ENCODE measurements at places on chromosomes 6 and 20. TPM values are rescaled to one million over a fixed set of nuclear protein-coding genes. Genes with fewer than 3 reads are reported as not detected.

The LTB gene
- total RNA-seq, result 2.1 TPM

The SPEF1 gene
- not detected for total RNA-seq

The SLC17A1 gene
- not detected for total RNA-seq

The TCF21 gene
- 14.3 TPM for total RNA-seq

The BTNL2 gene
- total RNA-seq, result not detected

The TMEM217 gene
- total RNA-seq, result 1.6 TPM

The FNDC11 gene
- total RNA-seq, result not detected

Data from mucosa of descending colon (tissue), 3 donors.